ENCODE measurements at places on chromosomes 16 and 17.

- DNase-seq: no peak
These were observed 14.6 kb upstream of the ENPP7 start for GRCh38 chr17:79715943-79716797.

- no peak for DNase-seq
These were observed 189.2 kb downstream of the STX8 start for GRCh38 chr17:9386401-9386800.

GRCh38 chr17:38329284-38329683 is 14.5 kb downstream of the GPR179 start:
- no peak for DNase-seq

DNA sequence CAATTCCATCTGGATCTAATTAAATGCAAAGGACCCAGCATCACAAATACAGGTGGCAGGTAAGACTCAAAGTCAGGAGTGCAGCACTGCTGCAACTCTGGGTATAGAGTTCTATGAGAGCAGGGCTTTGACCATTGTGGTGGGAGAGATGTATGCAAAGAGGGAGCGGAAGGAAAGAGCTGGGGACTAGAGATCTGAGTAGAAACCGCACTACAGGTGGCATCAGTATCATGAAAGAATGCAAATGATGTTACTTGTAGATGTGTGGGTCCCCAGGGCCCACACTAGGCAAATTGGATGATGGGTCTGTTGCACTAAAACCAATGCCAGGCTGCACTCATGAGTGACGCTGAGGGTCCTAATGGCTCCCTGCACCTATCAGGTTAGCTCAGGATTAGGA is 287.1 kb upstream of the ASIC2 start:
- no peak for DNase-seq

DNA sequence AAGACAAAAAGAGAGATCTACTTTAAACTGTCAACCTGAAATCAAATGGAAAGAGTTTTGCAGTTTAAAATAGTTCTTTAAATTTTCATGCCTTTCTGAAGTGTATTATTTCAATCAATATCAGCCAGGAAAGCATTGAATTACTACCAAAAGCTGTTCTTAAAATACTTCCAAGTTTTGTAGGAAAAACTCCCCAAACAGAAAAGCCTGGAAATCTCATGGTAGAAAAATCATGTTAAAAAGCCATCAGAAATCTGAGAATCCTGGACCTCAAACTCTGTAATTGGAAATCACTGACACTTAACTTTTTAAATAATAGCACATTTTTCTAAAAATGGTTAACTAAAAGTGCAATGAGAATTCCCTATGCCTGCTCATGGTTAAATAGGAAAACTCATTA is 63.3 kb upstream of the CNTNAP4 start:
- DNase-seq: no peak

- no peak for DNase-seq
These were observed 59.7 kb downstream of the PDPK1 start for GRCh38 chr16:2597560-2597902.

DNA sequence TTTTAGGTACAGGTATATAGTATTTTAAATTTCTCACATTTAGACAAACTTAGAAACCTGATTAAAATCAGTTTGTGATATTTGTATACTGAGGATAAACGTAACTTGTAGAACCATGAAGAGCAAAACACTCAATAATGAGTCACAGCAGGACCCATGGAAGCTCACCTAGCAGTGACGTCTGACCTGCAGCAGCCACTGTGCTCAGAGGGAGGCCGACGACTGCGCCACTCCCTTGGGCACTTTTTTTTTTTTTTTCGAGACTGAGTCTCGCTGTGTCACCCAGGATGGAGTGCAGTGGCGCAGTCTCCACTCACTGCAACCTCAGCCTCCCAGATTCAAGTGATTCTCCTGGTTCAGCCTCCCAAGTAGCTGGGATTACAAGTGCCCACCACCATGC is 106.2 kb upstream of the AXIN2 start:
- no peak for DNase-seq

- DNase-seq: peak; percentile 23
These were observed 23.9 kb upstream of the CAPNS2 start for GRCh38 chr16:55542459-55543082.

- peak; percentile 37 for DNase-seq
These were observed 40.5 kb upstream of the KLHDC4 start for GRCh38 chr16:87806261-87806640.

- no peak for DNase-seq
These were observed 76.3 kb upstream of the AXIN2 start for GRCh38 chr17:65637786-65638185.

GRCh38 chr16:8863594-8864424 is 5.0 kb downstream of the CARHSP1 start:
- peak; percentile 21 for DNase-seq

GRCh38 chr17:49005140-49005539 is 8.0 kb downstream of the IGF2BP1 start:
- DNase-seq: no peak

DNA sequence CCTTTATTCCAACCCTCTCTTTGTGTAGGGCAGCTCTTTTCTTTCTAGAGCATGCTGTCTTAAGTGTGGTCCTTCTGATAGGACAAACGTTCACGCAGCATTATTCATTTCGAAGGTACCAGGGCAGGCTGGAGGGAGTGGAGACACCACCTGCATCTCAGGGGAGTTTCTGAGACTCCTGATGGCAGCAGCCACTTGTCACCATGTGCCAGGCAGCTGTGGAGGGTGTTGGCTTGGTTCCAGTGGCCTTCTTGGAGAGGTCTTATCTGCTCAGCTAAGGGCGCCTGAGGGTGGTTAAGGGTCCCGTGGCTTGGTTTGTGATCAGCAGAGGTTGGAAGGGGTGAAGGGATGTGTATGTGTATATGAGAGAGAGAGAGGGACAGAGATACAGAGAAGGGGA is 257.1 kb upstream of the EEF2KMT start:
- DNase-seq: no peak

GRCh38 chr16:87201790-87202189 is 115.4 kb downstream of the C16orf95 start:
- peak; percentile 8 for DNase-seq

GRCh38 chr16:87390641-87391323 is 1.4 kb upstream of the MAP1LC3B start:
- no peak for DNase-seq

- no peak for DNase-seq
These were observed 57.2 kb upstream of the CACNG5 start for GRCh38 chr17:66777689-66778225.

DNA sequence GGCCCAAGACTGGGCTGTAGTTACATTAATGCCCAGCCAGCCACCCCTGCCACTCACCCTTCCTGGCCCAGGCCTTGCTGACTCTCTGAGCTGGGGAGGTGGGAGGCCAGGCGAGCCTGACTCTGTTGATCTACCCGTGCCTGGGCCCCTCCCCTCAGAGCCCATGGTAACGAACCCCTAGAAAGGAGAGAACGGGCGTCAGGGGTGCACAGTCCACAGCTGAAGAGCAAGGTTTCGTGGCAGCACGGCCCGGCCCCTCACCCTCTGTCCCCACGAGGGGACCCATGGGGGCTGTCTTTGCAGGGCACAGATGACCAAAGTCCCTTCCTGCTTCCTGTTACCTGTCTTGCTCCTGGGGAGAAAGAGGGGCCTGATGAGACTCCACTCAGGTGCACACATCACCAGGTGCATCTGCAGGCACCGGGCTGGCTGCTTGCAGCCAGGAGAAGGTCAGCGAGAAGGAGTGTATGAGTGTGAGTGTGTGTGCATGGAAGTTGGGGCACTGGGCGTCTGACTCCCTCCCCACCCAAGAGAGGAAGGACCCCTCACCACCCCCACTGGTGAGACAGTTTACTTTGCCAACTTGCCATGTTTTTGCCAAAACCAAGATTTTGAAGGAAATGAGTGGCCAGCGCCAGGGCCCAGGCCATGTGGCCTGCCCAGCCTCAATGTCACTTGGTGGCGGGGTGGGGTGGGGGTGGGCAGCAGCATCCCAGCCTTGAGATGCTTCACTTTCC is 359.1 kb downstream of the SEC14L1 start:
- no peak for DNase-seq

GRCh38 chr17:31494259-31495021 is 103.0 kb downstream of the RAB11FIP4 start:
- peak; percentile 85 for DNase-seq

DNA sequence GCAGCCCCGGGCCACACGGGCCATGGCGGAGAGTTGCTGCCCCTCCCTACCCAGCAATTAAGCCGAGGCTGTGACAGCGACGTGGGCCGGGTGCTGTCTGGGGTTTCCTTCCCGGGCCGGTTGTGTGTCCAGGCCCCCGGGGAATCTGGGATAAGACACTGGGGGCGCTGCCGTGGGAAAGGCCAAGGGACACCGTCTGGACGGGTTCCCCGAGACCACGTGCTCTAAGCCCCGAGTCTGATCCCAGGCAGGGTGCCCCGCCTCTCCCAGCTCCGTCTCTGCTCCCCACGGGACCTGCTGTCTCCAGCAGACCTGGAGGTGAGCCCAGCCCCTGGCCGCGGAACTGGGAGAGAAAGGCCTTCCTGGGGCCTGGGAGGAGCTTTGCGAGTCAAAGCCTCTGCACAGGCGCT is 92.2 kb downstream of the IRX3 start:
- DNase-seq: no peak
